Neuronal stem cell (in vitro differentiated cells): ENCODE measurements at places on chromosomes 4 and X.

DNA sequence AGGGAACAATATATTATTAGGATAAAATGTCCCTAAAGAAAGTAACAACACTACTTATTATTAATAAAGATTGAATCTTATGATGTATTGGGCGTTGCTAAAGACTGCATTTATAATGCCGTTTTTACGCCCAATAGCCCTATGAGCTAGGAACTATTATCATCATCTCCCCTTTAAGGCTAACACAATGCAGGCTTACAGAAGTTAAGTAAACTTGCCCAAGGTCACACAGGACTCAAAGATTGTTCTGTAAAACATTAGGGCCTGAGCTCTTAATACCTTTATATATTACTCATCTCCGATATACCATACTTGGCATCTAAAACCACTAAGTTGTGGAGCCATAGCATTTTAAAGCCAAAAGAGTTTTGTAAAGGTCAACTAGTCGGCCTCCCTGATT, 149.5 kb downstream of the FAM13A start:
- no peak for DNase-seq

- no peak for DNase-seq
These were observed 406.8 kb downstream of the PCDH7 start for GRCh38 chr4:31126881-31127398.

- no peak for DNase-seq
These were observed 63.9 kb upstream of the NLGN4X start for GRCh38 chrX:6292599-6292998.

DNA sequence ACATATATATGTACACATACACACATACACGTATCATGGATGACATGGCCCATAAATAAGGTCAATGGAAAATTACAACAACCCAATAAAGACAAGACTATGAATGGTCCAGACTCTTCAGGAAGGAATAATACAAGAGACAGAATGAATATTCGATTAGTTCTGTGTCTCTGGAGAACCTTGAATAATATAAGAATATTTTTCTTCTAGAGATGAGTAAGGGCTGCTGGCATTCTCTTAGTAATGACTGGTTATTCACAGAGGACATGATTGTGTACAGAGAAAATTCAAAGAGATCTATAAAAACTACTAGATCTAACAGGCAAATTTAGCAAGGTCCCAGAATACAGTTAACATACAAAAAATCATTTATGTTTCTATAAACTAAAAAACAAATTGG, 23.3 kb downstream of the SPIN4 start:
- DNase-seq: no peak

- no peak for DNase-seq
These were observed 19.0 kb downstream of the SMS start for GRCh38 chrX:21959362-21960051.

DNA sequence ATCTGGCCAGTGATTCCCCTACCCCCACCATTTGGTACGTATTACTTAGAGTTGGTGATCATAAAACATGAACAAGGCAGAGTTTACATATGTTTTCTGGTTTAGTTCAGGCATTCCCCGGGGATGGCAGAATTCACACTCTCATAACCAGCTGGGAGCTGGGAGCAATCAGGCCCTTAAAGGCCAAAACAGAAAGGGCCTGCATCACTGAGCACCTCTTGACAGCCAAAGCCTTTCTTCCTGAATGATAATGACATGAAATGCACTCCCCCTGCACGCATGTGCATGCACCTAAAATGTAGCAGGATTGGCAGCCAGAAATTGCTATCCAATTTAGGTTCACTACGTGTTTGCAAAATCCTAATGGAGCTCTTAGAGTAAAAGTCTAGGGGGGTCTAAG, 235.4 kb downstream of the GPC3 start:
- DNase-seq: no peak

GRCh38 chr4:76850010-76850441, 47.9 kb downstream of the SOWAHB start:
- no peak for DNase-seq

- no peak for DNase-seq
These were observed 26.4 kb downstream of the MAGEE1 start for GRCh38 chrX:76453737-76454406.

- no peak for DNase-seq
These were observed 78.8 kb upstream of the GPR174 start for GRCh38 chrX:79065696-79066095.

GRCh38 chr4:13526658-13527057, 17.6 kb downstream of the NKX3-2 start:
- no peak for DNase-seq

DNA sequence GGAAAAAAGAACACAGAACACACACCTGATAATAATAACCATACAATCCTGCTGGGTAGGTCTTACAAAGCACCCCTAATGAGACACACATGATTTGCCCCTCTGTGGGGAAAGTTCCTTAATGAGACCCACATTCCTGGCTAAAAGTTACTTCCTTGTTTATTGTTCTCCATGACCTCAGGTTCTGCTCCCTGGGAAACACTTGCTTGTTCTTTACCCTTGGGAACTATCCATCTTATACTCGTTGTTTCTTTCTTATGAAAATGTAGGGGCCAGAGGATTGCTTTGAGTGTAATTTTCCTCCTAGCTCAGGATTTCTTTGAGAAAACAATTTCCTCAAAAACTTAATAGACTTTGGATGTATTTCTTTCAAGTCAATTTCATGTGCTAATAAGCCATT, 52.1 kb upstream of the PCDH10 start:
- peak; percentile 43 for DNase-seq

GRCh38 chr4:165364452-165365080, 14.2 kb upstream of the CPE start:
- no peak for DNase-seq

GRCh38 chr4:36771411-36772153, 473.0 kb upstream of the NWD2 start:
- no peak for DNase-seq

DNA sequence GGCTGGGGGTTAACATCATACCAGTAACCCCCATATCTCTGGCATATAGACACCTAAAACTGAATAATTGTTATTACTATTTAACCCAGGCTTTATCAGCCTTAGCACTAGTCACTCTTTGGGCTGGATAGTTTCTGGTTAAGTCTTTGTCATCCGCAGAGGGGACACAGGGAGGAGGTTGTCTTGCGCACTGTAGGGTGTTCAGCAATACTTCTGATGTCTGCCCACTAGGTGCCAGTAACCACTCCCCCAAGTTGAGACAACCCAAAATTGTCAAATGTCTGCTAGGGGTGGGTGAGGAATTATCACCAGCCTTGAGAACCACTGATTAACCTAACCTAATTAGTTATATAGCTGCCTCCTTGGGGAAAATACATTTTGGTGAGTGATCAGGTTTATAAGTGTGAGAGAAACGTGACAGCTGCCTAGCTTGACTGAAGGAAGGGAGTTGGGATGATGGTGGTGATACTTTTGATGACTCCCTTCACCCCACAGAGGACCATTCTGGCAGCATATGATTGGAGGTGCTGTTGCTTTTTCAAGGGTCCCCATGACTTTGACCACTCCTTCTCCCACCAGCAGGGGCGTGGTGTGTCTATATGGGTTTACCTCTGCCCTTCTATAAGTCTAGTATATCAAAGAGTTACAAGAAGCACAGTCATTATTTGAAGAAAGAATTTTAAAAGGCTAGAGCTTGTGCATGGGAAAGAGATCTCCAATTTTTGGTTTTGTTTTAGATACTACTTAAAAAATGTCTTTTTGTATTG, 140.9 kb downstream of the STIM2 start:
- no peak for DNase-seq

GRCh38 chrX:120453985-120454384, 15.1 kb downstream of the LAMP2 start:
- DNase-seq: no peak

DNA sequence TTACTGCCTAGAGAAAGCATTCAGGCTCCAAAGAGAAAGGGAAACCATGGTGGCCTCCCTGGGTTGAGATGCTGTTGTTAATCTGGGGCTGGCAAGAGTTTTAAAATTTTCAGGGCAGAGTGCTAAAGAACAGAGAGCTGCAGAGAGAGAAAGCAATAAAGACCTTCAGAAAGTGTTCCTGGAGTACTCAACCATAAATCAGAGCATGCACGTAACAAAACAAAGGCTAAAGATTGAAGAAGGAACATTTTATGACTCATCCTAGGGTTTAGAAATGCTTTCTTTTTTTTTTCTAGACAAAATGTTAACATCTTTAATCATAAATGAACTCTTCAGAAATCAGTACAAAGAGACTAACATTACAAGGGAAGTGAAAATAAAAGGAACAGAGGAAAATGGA, 562.3 kb upstream of the NDST4 start:
- DNase-seq: no peak

DNA sequence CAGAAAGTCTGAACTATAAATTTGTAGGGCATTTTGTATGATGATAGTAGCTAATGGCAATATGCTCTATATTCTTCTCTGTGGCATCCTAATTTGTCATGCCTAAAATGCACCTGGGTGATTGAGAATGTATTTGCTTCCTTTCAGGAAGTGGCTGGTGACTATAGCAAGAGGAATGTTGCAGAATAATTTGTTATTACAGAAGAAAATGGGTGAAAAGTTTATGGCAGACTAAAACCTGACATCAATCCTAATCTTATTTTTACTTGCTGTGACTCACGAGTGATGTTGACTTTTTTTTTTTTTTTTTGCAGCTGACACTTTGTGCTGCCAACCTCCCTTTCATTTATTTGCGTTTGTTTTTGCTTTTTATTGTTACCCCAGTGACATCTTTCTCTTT, 141.1 kb downstream of the MSL3 start:
- DNase-seq: no peak

DNA sequence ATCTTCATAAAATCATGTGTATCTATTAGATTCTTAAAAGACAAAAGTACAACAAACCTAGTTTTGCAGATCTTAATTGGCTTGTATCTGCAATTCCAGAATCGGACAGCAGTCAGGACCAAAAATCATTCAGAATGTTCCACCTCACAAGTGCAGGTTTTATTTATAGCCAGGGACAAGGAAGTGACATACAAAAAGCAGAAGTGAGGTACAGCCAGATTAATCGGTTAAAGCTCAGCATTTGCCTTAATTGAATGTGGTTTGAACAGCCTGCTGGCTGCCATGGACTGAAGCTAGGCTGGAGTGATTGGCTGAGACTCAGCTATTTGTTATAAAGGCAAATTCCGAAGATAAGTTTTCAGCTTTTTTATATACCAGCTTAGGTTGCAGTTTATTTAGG, 932.6 kb downstream of the C4orf33 start:
- DNase-seq: no peak

- DNase-seq: no peak
These were observed 15.1 kb downstream of the TAF9B start for GRCh38 chrX:78124307-78124706.

DNA sequence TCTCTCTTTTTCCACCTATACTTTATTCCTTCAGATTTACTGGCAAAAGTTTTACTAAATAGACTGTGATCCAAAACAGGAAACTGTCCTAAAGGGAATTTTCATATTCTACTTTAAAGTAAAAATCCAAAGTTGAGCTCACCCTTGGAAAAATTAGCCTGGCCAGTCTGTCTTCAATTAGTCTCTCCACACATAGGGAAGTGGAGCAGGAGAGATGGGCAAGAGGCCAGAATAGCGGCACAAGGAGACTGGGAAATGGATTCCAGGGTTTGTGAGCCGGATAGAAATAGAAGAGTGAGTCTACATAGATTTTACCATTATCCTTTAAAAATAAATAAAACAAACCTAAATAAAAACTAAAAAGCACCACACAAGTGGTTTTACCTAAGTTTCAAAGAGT, 16.2 kb upstream of the FRMD7 start:
- DNase-seq: no peak

DNA sequence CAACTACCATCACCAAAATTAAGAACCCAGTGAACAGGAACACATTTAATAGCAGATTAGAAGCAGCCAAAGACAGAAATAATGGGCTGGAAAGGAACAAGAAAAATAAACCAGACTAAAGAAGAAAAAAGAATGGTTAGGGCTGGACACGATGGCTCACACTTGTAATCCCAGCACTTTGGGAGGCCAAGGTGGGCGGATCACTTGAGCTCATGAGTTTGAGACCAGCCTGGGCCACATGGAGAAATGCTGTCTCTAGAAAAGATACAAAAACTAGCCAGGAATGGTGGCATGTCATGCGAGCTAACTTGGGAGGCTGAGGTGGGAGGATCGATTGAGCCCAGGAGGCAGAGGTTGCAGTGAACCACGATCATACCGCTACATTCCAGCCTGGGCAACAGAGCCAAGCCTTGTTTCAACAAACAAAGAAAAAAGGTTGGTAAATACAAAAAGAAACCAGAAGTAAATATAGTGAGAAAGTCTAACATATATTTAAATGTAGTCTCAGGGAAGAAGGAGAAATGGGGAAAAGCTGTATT, 102.0 kb downstream of the AFAP1 start:
- DNase-seq: no peak

- DNase-seq: peak; percentile 11
These were observed 24.9 kb upstream of the RNF150 start for GRCh38 chr4:141158219-141158618.

- no peak for DNase-seq
These were observed 22.4 kb upstream of the CPLX1 start for GRCh38 chr4:848307-848691.

- no peak for DNase-seq
These were observed 68.2 kb downstream of the USP9X start for GRCh38 chrX:41153448-41153847.

DNA sequence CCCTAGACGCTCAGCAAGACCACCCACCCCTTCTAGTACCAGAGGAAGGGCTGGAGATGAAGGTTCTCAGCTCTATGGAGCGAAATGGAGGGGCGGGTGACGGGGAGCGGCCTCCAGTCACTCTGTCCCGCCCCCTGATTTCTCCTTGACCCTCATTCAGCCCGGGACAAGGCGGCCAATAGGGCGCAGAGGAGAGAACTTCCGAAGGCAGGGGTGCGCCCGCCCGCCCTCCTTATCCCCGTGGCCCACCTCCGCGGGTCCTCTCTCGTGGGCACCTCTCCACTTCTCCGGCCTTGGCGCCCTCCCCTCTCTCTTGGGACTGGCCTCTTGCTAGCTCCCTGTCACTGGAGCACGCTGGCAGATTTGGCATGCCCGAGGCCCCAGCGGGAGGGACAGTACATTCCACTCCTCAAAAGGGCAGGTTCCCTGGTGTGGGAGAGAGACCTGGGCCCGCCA, 1.1 kb upstream of the SEPTIN6 start:
- DNase-seq: no peak

DNA sequence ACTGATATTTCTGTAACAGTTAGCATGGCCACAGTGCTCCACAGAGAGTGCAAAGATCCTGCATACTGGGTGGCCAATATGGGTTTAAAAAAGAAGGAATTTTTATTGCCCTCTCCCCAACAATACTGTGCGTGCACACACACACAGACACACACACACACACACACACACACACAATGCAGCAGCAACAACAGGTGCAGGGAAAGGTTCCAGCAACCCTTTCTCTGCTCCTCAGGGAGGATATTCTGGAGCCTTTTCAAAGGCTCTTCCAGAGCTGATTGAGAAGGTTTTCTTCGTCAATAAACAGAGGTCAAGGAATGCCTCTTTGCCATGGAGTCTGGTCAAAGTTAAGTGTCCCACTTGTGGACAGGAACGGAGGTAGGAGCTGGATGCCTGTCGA, 84.8 kb upstream of the ZFP42 start:
- DNase-seq: no peak
